Heart left ventricle (tissue), 16 donors: ENCODE measurements at places on chromosomes 11 and 22. TPM values are rescaled to one million over a fixed set of nuclear protein-coding genes. Genes with fewer than 3 reads are reported as not detected.

The MS4A14 gene
- total RNA-seq = 0.21 TPM

The OAF gene
- total RNA-seq = 13.1 TPM

The MRGPRX1 gene
- total RNA-seq = not detected

GRCh38 chr22:22099194-22099486, 116.6 kb upstream of the TOP3B start:
- no peak overlapping the region for H3K27ac ChIP-seq
- no peaks in the 10 kb centered on the region for H3K36me3 ChIP-seq
- DNase-seq = no peak
- no peaks in the 10 kb centered on the region for H3K4me1 ChIP-seq

DNA sequence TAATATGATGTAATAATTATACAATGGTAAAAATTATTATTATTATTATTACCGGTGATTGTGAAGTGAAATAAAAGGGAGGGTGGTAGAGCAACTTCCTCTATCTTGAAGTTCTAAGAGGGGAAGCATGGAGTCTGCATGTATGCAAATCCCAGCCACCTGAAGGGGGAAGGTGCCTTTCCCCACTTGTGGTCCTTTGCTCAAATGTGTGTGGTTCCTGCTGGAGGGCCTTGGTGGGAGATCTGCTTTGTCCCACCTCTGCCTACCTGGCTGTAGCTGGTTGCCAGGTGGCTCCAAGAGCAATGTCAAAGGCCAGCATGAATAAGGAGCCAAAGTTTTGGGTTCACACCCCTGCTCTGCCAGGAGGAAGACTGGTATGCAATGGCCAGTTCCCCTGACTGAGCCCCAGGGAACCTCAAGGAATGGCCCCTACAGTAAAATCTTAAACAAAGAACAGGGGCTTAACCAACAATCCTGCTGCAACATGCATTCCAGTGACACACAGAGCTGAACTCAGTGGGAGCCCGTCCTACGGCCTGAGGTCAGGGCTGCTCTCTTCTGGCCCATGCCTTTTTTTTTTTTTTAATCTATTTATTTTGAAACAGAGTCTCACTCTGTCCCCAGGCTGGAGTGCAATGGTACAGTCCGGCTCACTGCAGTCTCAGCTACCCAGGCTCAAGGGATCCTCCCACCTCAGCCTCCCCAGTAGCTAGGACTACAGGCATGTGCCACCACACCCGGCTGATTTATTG, 8.5 kb downstream of the TMEM132A start:
- no peak overlapping the region for H3K4me3 ChIP-seq
- no peaks in the 10 kb centered on the region for H3K36me3 ChIP-seq
- no peak overlapping the region for H3K27ac ChIP-seq
- peaks cover 9% of the 10 kb centered on the region for H3K4me1 ChIP-seq
- no peak for DNase-seq
- H3K27me3 ChIP-seq = no peaks in the 10 kb centered on the region

GRCh38 chr22:49734390-49734789, 93.3 kb downstream of the BRD1 start:
- H3K4me3 ChIP-seq = no peak overlapping the region
- H3K27me3 ChIP-seq = no peaks in the 10 kb centered on the region
- no peaks in the 10 kb centered on the region for H3K36me3 ChIP-seq
- H3K4me1 ChIP-seq = no peaks in the 10 kb centered on the region
- H3K27ac ChIP-seq = no peak overlapping the region

DNA sequence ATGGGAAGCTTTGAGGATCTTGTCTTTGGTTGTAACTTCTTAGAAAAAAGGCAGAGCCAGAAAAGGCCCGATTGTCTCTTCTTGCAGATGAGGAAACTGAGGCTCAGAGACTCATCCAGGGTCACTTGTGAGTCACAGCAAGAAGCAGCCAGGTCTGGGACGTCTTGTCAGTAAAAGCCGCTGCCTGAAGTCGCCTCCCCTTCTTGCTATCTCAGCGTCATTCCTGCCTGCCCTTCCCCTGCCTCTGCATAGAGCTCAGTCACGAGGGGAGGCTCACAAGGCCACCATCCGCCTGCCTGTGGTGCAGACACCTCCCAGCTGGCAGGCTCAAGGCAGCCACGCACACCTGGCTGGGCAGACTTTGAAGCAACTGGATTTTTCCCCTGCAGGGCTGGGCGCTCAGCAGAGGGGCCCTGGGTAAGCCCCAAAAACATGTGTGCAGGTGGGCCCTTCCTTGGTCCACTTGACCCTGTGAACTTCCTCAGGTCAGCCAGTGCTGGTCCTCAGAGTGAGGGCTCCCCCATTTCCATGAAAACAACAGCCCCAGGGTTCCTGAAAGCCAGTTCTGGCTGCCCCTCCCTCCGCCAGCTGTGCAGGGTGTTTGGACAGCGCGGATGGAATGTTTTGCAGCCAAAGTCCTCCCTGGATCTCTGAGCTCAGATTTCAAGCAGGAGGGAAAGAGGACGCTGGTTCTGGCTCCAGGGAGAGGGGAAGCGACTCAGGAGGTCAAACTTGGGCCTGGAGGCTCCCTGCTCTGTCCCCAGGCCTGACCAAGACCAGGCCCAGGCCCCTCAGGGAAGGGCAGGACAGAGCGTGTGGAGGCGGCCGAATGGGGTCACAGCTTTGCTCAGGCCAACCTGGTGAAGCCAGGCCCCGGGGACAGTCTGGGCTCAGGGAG, 6.0 kb upstream of the RAB3IL1 start:
- H3K27me3 ChIP-seq = no peaks in the 10 kb centered on the region
- peak; percentile 83 for DNase-seq
- H3K4me3 ChIP-seq = no peak overlapping the region
- H3K36me3 ChIP-seq = no peaks in the 10 kb centered on the region
- peaks cover 22% of the 10 kb centered on the region for H3K4me1 ChIP-seq

- no peak for DNase-seq
- H3K4me3 ChIP-seq = no peak overlapping the region
- no peaks in the 10 kb centered on the region for H3K27me3 ChIP-seq
- H3K36me3 ChIP-seq = no peaks in the 10 kb centered on the region
Measured at GRCh38 chr22:17472932-17473331, 90.4 kb upstream of the SLC25A18 start.

- no peak for DNase-seq
- H3K4me1 ChIP-seq = no peaks in the 10 kb centered on the region
- no peak overlapping the region for H3K27ac ChIP-seq
- H3K36me3 ChIP-seq = no peaks in the 10 kb centered on the region
- H3K27me3 ChIP-seq = no peaks in the 10 kb centered on the region
Measured at GRCh38 chr11:35050541-35050995, 88.4 kb upstream of the CD44 start.

GRCh38 chr22:18071968-18072310, 5.9 kb upstream of the PEX26 start:
- no peak overlapping the region for H3K4me3 ChIP-seq
- H3K27me3 ChIP-seq = no peaks in the 10 kb centered on the region
- H3K36me3 ChIP-seq = no peaks in the 10 kb centered on the region
- no peak for DNase-seq
- H3K27ac ChIP-seq = no peak overlapping the region
